ENCODE measurements at places on chromosomes 5 and 9. TPM values are rescaled to one million over a fixed set of nuclear protein-coding genes. Genes with fewer than 3 reads are reported as not detected.

- DNase-seq: no peak
- no peaks in the 10 kb centered on the region for H3K27me3 ChIP-seq
- H3K4me3 ChIP-seq: no peak overlapping the region
- H3K27ac ChIP-seq: no peak overlapping the region
- no peaks in the 10 kb centered on the region for H3K36me3 ChIP-seq
Measured at GRCh38 chr5:179258001-179258921, 87.0 kb downstream of the ADAMTS2 start.

- no peak overlapping the region for H3K4me3 ChIP-seq
- H3K27me3 ChIP-seq: no peaks in the 10 kb centered on the region
- DNase-seq: no peak
- peaks cover 9% of the 10 kb centered on the region for H3K4me1 ChIP-seq
Measured at GRCh38 chr5:62536783-62537182, 41.8 kb upstream of the LRRC70 start.

DNA sequence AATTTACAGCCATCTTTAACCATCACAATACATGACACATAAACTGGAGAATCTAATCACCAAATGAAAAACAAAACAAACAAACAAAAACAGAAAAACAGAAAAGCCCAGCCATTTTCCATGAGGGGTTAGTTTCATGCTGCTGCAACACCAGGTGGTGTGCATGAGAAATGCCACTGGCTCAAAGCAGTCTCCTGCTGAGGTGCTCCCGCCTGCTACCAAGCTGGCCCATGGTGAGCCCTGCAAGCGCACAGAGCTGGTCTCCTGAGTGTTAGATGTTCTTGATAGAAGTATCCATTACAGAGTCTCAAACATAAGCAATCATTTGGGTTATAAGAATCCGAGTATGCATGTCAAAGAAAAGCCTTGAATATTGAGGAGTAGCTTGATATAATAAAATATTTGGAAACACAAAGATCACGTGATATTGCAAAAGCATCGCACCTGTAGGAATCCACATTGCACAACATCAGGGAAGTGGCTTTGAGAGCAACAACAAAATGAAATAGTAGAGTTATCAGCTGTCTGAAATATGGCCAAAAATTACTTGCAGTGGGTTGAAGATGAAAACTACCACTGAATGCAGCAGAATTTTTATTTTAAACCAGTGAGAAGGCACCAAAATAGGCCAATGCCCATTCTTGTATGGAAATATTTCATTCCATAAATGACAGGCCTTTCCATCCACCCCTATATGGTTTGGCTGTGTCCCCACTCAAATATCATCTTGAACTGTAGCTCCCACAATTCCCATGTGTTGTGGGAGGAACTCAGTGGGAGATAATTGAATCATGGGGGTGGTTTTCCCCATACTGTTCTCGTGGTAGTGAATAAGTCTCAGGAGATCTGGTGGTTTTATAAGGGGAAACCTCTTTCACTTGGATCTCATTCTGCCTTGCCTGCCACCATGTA, 194.8 kb downstream of the SYK start:
- no peak overlapping the region for H3K27ac ChIP-seq
- H3K4me3 ChIP-seq: no peak overlapping the region
- peaks cover 22% of the 10 kb centered on the region for H3K36me3 ChIP-seq
- H3K27me3 ChIP-seq: no peaks in the 10 kb centered on the region
- DNase-seq: no peak

GRCh38 chr5:35938568-35939227, at the start of gene CAPSL:
TSS of gene CAPSL (minus strand) at chr5:35938622. CDS start at chr5:35921120, 17,502 bp downstream.
- H3K4me3 ChIP-seq: no peak within 1 kb of the TSS
- no peaks in the 10 kb centered on the region for H3K36me3 ChIP-seq
- no peaks in the 10 kb centered on the region for H3K4me1 ChIP-seq

GRCh38 chr5:14773588-14773987, 98.0 kb downstream of the ANKH start:
- H3K27ac ChIP-seq: no peak overlapping the region
- no peaks in the 10 kb centered on the region for H3K36me3 ChIP-seq
- peaks cover 2% of the 10 kb centered on the region for H3K4me1 ChIP-seq
- DNase-seq: no peak

GRCh38 chr5:29143266-29143665, 2050.2 kb upstream of the CDH6 start:
- no peak overlapping the region for H3K27ac ChIP-seq
- no peaks in the 10 kb centered on the region for H3K4me1 ChIP-seq
- no peak overlapping the region for H3K4me3 ChIP-seq
- no peaks in the 10 kb centered on the region for H3K27me3 ChIP-seq
- no peak for DNase-seq

- H3K27me3 ChIP-seq: peaks cover 3% of the 10 kb centered on the region
- peak overlapping the region; percentile 70 for H3K27ac ChIP-seq
- peaks cover 60% of the 10 kb centered on the region for H3K4me1 ChIP-seq
Measured at GRCh38 chr9:137030538-137031527, 1.1 kb downstream of the FUT7 start.

MARCHF3 gene
- 0.73 TPM for total RNA-seq

IFNA2 gene
- total RNA-seq: not detected

FGFR4 gene
- total RNA-seq: 0.29 TPM

Data from activated CD8-positive, alpha-beta memory T cell treated with anti-CD3 and anti-CD28 coated beads, Interleukin-2, amount 10 ng/mL, durations not matched to agents 7 days and 5 days (primary cell).